Kidney (tissue), 22 donors: ENCODE measurements at places on chromosomes 13 and 19.

DNA sequence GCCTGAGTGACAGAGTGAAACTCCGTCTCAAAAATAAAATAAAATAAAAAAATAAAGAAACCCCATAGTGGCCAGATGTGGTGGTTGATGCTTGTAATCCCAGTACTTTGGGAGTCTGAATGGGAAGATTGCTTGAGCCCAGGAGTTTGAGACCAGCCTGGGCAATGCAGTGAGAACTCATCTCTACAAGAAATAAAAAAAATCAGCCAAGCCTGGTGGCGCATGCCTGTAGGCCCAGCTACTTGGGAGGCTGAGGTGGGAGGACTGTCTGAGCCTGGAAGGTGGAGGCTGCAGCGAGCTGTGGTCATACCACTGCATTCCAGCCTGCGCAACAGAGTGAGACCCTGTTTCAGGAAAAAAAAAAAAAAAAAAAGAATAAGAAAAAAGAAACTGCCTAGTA lies 53.8 kb downstream of the ZNF627 start:
- H3K4me1 ChIP-seq, result no peaks in the 10 kb centered on the region
- DNase-seq, result no peak
- peaks cover 7% of the 10 kb centered on the region for H3K36me3 ChIP-seq
- H3K27ac ChIP-seq, result no peak overlapping the region

DNA sequence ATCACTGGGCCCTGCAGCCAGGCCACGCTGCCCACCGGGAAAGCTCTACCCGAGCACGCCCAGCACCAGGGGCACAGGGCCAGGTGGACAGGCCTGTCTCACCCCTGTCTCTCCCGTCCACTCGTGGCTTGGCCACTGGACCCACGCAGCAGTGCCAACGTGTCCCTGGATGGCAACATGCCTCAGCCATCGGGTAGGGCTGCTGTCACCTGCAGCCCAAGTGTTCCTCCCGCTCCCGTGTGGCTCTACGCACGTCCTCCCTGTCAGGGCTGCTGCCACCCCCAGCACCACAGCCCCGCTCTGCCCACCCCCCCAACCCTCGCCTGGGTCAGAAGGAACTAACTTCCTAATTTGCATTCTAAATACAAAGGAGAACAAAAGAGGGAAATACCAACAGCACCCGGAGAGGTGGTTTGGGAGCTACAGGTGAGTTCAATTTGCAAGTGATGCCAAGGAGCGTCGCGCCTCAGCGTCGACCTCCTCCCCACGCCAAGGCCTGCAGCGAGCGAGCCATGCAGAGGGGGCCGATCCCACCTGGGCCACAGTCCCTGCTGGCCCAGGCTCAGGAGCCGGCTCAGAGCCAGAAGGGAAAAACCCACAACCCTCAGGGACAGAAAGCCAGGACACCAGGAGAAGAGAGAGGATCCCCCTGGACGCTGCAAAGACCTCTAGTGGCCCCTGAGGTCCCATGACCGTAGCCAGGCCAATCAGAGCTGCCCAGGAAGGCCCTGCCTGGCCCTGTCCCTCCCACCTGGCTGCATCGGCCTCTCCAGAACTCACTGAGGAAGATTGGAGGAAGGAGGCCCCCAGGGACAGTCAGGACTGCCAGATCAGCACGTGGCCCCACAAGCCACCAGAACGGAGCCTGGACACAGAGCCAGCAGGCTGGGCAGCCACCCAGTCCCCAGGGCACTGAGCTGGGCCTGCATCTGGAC lies 128.4 kb upstream of the SPACA7 start:
- no peaks in the 10 kb centered on the region for H3K4me1 ChIP-seq
- H3K27me3 ChIP-seq, result no peaks in the 10 kb centered on the region
- H3K27ac ChIP-seq, result no peak overlapping the region

DNA sequence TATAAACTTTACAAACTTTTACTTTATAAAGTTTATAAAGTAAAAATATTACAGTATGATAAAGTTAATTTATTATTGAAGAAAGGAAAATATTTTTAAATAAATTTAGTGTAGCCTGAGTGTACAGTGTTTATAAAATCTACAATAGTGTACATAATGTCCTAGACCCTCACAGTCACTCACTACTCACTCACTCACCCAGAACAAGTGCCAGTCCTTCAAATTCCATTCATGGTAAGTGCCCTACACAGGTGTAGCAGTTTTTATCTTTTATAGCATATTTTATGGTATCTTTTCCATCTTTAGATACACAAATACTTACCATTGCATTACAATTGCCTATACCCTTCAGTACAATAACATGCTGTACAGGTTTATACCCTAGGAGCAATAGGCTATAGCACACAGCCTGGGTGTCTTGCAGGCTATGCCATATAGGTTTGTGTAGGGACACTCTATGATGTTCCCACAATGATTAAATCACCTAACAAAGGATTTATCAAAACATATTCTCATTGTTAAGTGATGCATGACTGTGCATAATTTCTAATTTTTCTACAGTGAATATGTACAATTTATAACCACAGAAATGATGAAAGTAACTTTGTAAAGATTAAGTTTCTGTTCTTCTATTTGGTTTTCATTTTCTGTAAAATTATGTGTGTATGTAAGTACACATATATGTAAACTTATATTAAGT lies 98.0 kb downstream of the SPRY2 start:
- no peak for DNase-seq
- H3K36me3 ChIP-seq, result no peaks in the 10 kb centered on the region
- no peaks in the 10 kb centered on the region for H3K4me1 ChIP-seq
- H3K4me3 ChIP-seq, result no peak overlapping the region

DNA sequence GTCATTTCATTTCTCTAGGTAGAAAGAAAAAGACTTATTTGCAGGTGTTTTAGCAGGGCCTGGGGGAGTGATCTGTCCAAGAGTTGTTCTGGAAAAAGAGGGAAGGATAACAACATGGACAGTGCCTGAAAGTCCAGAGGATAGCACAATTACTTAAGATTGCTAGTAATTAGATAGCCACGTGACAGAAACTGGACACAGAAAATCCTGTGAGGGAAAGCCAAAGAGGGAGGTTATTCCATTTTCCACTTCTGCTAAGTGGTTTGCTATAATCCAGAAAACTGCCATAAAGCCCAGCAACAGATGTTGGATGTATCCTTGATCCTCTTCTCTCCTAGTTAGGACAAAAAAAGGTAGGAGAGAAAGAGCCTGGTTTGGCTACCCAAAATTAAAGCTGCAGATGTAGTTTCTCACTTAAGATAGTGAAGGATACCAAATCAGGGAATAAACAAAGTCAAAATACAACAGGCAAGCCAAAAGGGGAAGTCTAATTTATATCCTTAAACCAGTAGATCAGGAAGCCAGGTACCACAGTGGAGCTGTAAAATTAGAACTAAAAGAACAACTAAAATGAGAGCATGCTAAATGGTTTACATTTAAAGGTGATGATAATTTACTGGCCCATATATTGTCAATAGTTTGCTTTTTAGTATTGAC lies 140.2 kb downstream of the VWA8 start:
- H3K27ac ChIP-seq, result no peak overlapping the region
- DNase-seq, result no peak
- no peak overlapping the region for H3K4me3 ChIP-seq
- H3K27me3 ChIP-seq, result no peaks in the 10 kb centered on the region
- H3K36me3 ChIP-seq, result peaks cover 5% of the 10 kb centered on the region

GRCh38 chr19:49817964-49818648 lies at the start of gene MED25:
TSS of gene MED25 (plus strand) at chr19:49818289. CDS start at chr19:49818342, 53 bp downstream.
- peaks cover 10% of the 10 kb centered on the region for H3K4me1 ChIP-seq
- peak within 1 kb of the TSS; percentile 94 for H3K4me3 ChIP-seq

DNA sequence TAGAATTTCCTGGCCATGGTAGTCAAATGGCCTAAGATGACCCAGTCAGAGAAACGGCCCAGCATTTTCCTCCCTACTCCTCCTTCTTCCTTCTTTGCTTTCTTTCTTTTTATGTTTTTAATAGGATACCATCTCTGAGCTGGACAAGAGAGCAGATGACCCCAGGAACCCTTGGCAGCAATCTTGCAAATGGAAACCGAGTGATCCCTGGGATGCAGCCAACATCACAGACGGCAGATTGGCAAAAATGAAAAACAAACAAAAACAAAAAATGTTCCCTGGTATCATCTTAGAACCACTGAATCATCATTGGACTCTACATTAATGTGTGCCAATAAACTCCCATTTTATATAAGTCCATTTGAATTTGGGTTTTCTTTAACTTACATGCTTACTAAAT lies 424.4 kb downstream of the FGF14 start:
- H3K4me3 ChIP-seq, result no peak overlapping the region
- no peak for DNase-seq
- no peak overlapping the region for H3K27ac ChIP-seq
- no peaks in the 10 kb centered on the region for H3K36me3 ChIP-seq
- no peaks in the 10 kb centered on the region for H3K4me1 ChIP-seq

DNA sequence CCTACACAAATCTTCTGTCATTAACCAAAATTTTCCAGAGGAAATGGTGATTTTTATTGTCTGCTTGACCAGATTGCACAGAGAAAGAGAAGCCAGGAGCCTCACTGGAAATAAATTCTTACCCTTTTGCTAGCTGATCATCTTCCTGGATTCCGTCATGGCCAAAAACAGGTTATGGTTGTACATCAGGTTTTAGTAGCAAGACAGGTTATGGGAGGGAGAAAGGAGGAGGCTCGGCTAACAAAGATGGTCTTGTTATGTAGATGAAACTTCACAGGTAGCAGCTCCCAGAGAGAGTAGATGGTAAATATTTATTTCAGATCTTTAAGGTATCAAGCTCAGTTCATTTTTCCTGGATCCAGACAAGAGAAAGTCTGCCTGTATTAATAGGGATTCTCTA lies 19.7 kb upstream of the CEACAM3 start:
- H3K36me3 ChIP-seq, result no peaks in the 10 kb centered on the region
- DNase-seq, result no peak
- no peaks in the 10 kb centered on the region for H3K27me3 ChIP-seq
- no peak overlapping the region for H3K27ac ChIP-seq

GRCh38 chr13:73168226-73168952 lies 109.6 kb downstream of the KLF5 start:
- peaks cover 6% of the 10 kb centered on the region for H3K4me1 ChIP-seq
- no peaks in the 10 kb centered on the region for H3K36me3 ChIP-seq
- no peaks in the 10 kb centered on the region for H3K27me3 ChIP-seq
- H3K4me3 ChIP-seq, result no peak overlapping the region
- no peak for DNase-seq
- no peak overlapping the region for H3K27ac ChIP-seq

- no peak overlapping the region for H3K27ac ChIP-seq
- DNase-seq, result no peak
- no peaks in the 10 kb centered on the region for H3K27me3 ChIP-seq
- H3K4me1 ChIP-seq, result no peaks in the 10 kb centered on the region
- H3K36me3 ChIP-seq, result peaks cover 52% of the 10 kb centered on the region
These were observed 20.2 kb downstream of the SAFB start for GRCh38 chr19:5643060-5643459.

- H3K36me3 ChIP-seq, result no peaks in the 10 kb centered on the region
- no peak overlapping the region for H3K4me3 ChIP-seq
- no peaks in the 10 kb centered on the region for H3K4me1 ChIP-seq
- no peaks in the 10 kb centered on the region for H3K27me3 ChIP-seq
- DNase-seq, result no peak
These were observed 201.2 kb downstream of the GGACT start for GRCh38 chr13:100387416-100387815.

GRCh38 chr19:14544977-14545715 lies 15.8 kb downstream of the TECR start:
- no peak overlapping the region for H3K4me3 ChIP-seq
- peaks cover 11% of the 10 kb centered on the region for H3K4me1 ChIP-seq
- H3K27ac ChIP-seq, result peak overlapping the region; percentile 74

DNA sequence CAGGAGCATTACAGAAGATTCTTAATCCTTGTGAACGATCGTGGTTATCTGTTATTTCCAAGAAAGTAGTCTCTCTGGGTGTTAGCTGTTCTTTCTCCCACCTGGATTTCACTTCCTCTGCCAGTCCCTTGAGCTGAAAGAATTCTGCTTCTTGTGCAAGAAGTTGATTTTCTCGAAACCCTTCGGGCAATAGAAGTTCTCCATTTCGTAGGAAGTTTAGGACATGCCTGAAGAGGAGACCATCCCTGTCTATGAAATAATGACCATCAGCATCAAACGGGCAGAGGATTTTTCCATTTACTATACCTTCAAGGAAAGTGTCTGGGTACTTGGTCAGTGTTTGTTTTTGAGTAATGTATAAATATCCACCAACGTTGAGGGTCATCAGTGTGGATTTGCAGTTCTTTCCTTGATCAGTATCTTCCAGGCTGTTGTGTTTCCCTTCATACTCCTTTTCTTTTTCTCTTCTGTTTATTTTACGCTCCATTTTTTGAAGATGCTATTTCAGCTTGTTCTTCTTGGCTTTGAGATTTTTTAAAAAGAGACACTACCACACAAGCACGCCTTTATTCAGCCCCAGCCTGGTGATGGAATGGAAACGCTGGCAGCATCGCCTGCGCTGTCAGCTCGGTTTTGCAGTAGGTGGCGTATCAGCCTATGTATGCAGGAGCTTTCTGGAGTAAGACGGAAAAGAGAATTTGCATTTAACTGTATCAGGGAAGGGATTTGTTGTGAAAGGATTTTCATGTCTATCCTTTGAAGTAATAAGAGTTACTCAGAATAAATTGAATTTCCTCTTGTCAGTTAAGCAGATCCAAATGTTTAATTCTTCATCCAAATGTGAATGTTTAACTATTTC lies 6.5 kb downstream of the KCTD4 start:
- no peaks in the 10 kb centered on the region for H3K36me3 ChIP-seq
- H3K4me1 ChIP-seq, result no peaks in the 10 kb centered on the region
- no peak overlapping the region for H3K27ac ChIP-seq
- H3K27me3 ChIP-seq, result no peaks in the 10 kb centered on the region

- H3K36me3 ChIP-seq, result no peaks in the 10 kb centered on the region
- no peaks in the 10 kb centered on the region for H3K27me3 ChIP-seq
- H3K4me1 ChIP-seq, result no peaks in the 10 kb centered on the region
- no peak overlapping the region for H3K4me3 ChIP-seq
These were observed 23.1 kb downstream of the UNC13A start for GRCh38 chr19:17665058-17665457.

- H3K4me3 ChIP-seq, result no peak overlapping the region
- DNase-seq, result no peak
- H3K27ac ChIP-seq, result no peak overlapping the region
These were observed 43.0 kb downstream of the DIAPH3 start for GRCh38 chr13:60120617-60121336.

DNA sequence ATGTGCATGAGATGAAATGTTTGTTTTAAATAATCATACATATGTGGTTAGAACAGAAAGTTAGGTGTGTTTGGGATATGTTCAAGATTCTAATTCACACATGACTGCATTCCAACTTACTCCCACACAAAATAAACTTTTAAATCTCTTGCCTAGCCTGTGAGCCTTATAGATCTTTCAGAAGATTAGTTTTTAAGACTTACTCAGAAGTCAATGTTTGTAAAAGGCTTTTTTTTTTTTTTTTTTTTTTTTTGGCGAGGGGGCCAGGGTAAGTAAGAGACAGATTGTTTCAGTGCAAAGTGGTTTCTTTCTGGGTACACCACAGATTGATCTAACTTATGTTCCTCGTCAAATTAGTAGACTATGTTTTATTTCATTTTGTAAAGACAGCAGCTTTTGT lies 39.1 kb downstream of the GPR180 start:
- H3K4me3 ChIP-seq, result no peak overlapping the region
- no peaks in the 10 kb centered on the region for H3K36me3 ChIP-seq
- H3K27me3 ChIP-seq, result no peaks in the 10 kb centered on the region
